ENCODE measurements at places on chromosomes 13 and 19.
A peak's percentile ranks its signal among the peaks of the same experiment; 100 is the strongest.

DNA sequence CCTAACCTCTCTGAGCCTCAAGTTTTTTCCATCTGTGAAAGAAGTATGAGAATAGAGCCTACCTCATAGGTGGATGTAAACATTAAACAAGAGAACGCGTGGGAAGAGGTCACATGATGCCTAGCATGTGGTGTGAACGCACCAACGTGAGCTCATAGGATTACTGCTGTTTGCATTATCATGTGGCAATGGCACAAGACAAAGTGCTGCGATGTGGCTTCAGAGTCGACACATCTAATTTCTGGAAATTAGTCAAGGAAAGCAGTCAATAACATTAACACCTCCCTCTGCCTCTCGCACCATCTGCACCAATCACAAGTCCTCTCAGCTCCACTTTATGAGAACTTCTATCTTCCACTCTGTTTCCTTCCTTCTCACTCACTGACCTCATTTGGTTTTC is 489.7 kb downstream of the COG6 start:
- DNase-seq = no peak

- no peak for DNase-seq
Measured at GRCh38 chr13:36353001-36353400, 6.8 kb upstream of the SPART start.

DNA sequence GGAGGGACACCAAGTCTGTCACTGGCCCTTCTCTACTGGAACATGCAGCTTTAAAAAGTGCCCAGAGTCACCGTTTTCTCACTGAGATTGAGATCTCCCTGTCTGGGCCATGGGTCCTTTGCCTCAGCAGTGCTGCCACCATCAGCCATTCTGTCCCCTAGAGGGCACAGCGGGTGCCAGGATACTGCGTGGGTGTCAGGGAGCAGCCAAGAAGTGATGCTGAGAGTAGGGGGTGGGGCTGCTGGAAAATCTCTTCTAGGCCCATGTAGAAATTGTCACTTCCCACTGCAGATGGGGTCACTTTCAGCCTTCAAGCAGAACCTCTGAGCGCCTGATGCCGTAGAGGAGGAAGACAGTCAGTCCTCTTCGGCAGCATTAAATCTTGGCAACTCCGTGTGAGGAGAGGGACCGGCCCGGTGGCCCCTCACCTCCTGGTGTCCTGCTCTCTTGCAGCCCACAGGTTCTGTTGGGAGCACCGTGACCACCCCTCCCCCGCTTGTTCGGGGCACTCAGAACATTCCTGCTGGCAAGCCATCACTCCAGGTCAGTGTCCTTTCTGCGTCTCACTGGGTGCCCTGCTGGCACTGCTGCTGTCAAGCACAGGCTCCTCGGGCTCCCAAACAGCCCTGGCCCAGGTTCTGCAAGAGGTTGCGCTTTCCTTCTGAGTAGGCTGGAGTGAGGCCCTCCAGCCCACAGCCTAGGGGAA is 21.4 kb downstream of the TSSK6 start:
- no peak for DNase-seq

GRCh38 chr13:31199527-31199848 is 287 bp upstream of the B3GLCT start:
- no peak for DNase-seq

- DNase-seq = no peak
Measured at GRCh38 chr19:35380450-35381124, 9.7 kb downstream of the GPR42 start.

GRCh38 chr13:57629821-57630235 is 1.7 kb upstream of the PCDH17 start:
- no peak for DNase-seq

- DNase-seq = no peak
Measured at GRCh38 chr13:35947315-35947714, 183.9 kb downstream of the DCLK1 start.

GRCh38 chr19:11324079-11324661 is 15.3 kb downstream of the RAB3D start:
- peak; percentile 94 for DNase-seq

DNA sequence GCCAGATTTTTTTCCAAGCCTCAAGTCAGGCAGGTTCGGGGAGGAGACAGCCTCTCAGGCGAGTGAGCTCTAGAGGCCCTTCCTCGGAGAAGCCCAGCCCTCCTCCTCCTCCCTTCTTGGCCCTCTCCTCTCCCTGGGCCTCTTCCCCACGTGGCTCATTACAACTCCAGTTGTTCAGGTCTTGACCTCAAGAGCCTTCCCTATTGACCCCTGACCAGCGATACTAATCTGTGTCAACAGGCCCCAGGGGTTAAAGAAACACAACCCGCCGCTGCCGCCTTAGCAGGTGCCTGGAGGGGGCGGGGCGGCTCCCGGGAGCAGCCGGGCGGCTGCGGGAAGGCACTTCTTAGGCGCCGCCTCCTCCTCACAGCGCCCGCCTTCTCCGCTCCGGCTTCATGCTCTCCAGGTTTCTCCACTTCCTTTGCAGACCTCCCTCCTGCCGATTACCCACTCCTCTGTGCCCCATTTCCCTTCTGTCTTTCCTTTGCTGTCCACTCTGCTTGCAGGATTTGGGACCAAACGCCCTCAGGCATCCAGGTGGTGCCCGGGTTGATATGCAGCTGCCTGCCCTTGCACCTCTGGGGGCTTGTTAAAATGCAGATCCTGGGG is 51.0 kb downstream of the LYL1 start:
- no peak for DNase-seq

- DNase-seq = no peak
Measured at GRCh38 chr19:51456541-51457290, 1.5 kb downstream of the SIGLEC8 start.

DNA sequence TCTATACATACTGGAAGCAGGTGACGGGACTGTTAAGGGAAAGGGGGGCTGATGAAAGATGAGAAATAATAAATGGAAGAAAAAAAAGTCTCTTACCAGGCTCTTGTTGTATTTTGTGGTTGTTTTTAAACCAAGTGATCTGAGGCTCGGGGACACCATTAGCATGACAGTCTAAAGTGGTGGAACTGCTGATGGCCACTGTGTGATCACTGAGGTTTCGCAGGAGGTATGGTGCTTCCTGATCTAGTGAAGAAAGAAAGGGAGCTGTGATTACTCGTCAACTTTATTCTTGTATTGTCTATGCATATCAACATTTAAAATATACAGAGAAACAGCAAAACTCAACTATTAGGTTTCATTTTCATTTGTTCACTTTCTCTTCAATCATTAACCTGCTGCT is 110.1 kb downstream of the FLT1 start:
- DNase-seq = no peak

- no peak for DNase-seq
Measured at GRCh38 chr13:98779695-98780094, 27.2 kb upstream of the SLC15A1 start.

- no peak for DNase-seq
Measured at GRCh38 chr19:38290631-38291147, 13.4 kb upstream of the C19orf33 start.

GRCh38 chr13:42875475-42876269 is 94.3 kb downstream of the FAM216B start:
- no peak for DNase-seq

GRCh38 chr13:48094404-48094780 is 512 bp downstream of the MED4 start:
- no peak for DNase-seq

- no peak for DNase-seq
Measured at GRCh38 chr19:18157465-18158063, 4.6 kb downstream of the PIK3R2 start.

DNA sequence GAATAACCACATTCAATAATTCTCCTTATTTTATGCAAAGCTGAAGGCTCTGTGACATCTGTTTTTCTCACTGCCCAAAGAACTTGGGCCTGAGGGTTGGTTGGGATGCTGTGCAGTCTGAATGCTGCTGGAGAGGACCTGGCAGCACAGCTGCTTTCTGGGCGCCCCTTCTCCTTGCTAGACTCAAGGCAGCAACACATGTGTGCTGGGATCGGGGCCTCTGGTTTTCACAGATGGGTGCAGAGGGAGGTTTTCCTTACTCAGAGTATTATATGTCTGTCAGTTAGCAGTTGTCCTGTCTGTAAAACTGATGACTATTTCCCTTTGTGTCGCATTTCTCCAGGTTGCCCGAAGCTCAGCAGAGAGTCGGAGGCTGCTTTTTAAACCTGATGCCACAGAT is 53.2 kb upstream of the TEX29 start:
- DNase-seq = no peak

DNA sequence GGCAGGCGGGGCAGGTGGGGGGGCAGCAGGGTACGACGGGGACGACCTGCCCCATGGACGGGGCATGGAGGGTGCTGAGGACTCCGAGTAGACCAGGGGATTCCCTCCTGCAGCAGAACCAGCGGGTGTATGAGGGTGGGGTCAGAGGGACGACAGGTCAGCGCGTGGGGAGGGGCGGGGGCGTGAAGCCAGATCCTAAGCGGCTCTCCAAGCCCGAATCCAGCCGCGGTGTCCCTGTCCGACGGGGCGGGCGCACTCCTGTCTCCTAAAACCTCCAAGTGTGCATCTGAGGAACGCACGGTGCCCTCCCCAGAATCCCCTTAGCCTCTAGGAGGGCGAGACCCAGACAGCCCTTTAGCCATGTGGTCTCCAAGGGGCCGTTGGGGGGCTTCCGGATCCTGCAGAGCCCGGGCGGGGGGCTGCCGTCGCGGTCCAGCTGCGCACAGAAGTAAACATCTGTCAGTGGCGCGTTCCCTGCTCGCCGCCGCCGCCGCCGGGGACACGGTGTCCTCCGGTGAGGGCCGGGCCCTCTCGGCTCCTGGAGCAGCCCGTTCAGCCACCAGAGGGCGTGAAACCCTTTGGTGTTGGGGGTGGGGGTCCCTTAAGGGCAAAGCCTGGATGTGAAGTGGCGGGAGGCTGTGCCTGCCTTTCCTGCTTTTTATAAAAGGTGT is 730 bp downstream of the NRTN start:
- no peak for DNase-seq

DNA sequence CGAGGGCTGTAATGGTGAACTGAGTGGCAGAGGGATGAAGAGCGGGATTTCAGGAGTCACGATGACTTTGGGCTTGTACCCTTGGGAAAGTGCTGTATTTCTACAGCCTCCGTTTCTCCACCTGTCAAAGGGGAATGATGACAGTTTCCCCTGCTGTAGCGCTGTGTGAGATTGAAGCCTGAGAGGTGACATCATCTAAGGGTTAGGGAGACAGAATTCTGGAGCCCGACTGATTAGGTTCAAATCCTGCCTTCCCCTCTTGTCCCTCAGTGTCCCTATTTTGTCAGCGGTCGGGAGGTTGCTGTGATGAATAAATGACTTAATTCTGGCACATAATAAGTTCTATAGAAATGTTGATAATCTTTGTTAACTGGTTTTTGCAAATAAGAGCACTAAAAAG is 693 bp downstream of the MRPL4 start:
- no peak for DNase-seq

GRCh38 chr13:44698066-44698465 is 121.9 kb upstream of the TSC22D1 start:
- no peak for DNase-seq

DNA sequence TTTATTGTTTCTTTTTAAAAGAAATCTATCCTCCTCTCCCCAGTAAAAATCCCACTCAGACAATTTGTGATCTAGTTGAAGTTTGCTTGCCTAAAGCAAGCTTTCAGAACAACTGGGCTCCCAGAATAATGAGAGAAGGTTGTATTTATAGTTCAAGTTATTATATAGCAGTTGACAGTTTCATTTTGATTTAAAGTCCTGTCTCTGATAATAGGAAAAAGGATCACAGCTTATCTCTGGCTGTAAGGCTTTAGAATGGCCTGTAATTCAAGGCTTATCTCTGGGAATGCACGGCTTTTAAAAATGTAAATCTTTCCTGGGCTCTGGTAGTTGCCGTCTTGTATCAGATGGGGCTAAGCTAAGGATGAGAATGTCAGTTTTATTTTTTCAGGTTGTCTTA is 123.3 kb upstream of the TMTC4 start:
- DNase-seq = no peak

DNA sequence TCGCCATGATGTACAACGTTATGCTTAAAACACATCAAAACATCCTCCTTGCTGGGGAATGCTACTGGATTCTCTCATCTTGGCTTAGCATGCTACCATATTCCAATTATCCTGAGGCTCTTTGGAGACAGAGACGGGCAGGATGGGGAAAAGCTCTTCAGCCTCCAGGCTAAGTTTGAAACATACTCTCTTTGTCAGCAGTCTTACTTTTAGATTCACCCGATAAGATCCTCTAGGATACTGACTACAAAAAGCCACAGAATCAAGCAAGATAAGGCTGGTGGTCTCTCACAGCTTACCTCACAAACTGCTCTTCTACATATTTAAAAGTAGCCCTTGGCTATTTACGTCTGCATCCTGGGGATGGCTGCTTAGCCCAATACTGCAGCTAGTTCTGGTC is 72.8 kb upstream of the LRCH1 start:
- DNase-seq = no peak

DNA sequence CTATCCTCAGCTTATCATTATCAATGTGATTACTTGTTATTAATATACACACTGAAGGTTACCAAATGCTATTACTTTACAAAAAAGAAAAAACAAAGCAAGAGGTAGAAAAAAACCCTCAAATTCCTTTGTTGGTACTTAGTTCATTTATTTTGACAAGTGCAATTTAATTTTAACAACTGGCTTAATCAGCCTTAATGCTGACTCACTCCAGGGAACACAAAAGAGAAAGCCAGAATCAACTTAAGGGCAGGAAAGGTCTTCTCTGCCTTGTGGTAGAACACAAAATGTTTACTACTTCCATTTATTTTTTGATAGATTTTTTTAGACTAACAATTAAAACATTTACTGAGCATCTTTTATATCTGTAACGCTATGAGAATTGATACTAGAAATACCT is 417.1 kb downstream of the PCDH17 start:
- no peak for DNase-seq

DNA sequence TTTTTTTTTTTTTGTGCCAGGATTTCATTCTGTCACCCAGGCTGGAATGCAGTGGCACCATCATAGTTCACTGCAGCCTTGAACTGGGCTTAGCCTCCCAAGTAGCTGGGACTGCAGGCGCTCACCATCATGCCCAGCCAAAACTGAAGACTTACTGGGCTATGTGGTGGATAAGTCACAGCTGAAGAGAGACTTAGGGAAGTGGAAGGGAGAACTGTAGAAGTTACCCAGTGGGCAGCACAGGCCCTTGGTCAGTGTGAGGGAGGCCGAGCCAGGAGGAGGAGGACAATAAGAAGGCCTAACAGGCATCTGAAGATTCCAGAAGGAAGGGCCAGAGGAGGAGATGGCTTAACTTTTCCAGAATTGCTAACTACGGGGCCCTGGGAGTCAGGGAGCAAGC is 4.0 kb upstream of the PSPN start:
- no peak for DNase-seq

- DNase-seq = no peak
Measured at GRCh38 chr13:80022146-80022545, 318.8 kb downstream of the SPRY2 start.

- DNase-seq = no peak
Measured at GRCh38 chr13:109652531-109652930, 133.9 kb downstream of the IRS2 start.

DNA sequence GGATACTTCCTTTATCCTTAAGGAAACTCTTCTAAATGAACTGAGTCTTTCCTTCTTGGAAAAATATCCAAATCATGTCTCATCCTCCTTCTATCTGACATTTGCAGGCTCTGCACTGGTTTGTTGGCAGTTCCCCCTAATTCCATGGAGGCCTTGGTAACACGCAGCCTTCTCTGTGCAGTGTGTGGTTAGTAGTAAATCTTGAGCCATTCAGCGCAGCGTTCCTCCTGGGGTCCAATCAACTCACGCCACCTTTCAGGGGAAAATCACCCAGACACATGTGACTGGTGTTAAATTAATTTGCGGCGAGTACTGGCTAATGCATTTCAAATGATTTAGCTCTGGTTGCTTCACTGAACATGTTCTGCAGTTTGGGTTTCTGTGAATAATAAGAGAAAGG is 21.0 kb upstream of the CBY2 start:
- no peak for DNase-seq

Measured in NK-92 treated with Interleukin-12 subunit alpha and Interleukin-12 subunit beta, amount 100 ng/mL, for 24 hours (cell line).